Esophagus mucosa (tissue), 1 donor: ENCODE measurements at places on chromosomes 2 and 18. TPM values are rescaled to one million over a fixed set of nuclear protein-coding genes. Genes with fewer than 3 reads are reported as not detected.

DYNC2LI1 gene
- total RNA-seq: 10.3 TPM

SERPINB10 gene
- 0.36 TPM for total RNA-seq

COL4A3 gene
- total RNA-seq: 0.76 TPM

CAVIN2 gene
- 8.7 TPM for total RNA-seq

GLI2 gene
- total RNA-seq: 0.72 TPM

SERPINB8 gene
- total RNA-seq: 44.0 TPM

ERFE gene
- 0.44 TPM for total RNA-seq

XPO1 gene
- 77.7 TPM for total RNA-seq

VPS4B gene
- total RNA-seq: 135 TPM
